Stimulated activated CD4-positive, alpha-beta T cell treated with anti-CD3 and anti-CD28 coated beads, Interleukin-15, amount 100 ng/mL, for 1 hour (primary cell): ENCODE measurements at places on chromosomes 4 and X.

DNA sequence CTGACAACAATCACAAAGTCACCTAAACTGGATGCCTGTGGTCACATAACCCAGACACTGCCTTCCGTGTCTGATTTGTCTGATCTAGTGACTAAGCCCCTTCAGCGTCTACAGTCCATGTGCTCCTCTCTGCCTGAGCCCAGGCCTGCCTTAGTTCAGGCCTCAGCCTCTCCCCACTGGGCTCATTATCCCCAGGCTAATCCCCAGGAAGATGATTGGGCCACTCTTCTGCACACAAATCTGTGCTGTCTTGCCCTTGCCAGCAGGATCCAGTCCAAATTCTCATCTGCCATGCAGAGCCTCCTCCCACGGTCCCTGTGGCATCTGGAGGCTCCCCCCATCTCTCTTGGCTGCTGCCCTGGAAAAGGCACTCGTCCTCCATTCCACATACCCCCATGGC lies 96.5 kb downstream of the SLC2A9 start:
- no peak for DNase-seq

GRCh38 chr4:146943691-146944375 lies 1.8 kb downstream of the TTC29 start:
- DNase-seq: no peak

DNA sequence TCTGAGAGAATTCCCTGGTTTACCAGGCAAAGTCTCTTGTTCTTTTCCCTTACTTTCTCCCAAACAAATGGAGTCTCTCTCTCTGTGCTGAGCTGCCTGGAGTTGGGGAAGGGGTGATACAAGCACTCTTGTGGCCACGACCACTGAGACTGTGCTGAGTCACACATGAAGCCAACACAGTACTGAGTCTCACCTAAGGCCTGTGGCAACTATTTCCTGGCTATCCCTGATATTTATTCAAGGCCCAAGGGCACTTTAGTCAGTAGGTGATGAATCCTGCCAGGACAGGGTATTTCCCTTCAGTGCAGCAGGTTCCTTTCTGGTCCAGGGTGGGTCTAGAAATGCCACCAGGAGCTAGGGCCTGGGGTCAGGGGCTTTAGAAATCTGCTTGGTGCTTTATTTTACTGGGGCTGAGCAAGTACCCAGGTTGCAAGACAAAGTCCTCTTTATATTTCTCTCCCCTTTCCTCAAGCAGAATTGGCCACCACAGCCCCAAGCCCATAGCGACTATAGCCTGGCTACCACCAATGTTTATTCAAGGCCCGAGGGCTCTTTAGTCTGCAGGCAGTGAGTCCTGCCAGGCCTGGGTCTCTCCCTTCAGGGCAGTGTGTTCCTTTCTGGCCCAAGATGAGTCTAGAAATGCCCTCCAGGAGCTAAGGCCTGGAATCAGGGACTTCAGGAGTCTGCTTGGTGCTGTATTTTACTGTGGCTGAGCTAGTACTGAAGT lies 10.5 kb downstream of the ARL13A start:
- DNase-seq: no peak

DNA sequence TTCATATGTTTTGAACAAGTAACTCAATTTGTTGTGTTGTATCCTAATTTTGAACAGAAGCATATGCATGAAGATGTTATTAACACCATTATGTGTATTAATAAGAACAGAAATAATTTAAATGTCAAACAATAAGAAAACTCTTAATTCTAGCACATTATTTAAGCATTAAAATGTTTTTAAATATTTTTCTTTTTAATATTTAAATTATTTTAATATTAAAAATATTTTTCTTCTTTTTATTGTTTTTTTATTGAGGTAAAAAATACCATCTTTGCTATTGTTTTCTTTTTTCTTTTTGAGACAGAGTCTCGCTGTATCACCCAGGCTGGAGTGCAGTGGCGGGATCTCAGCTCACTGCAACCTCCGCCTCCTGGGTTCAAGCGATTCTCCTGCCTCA lies 441.0 kb upstream of the GALNT7 start:
- DNase-seq: no peak

DNA sequence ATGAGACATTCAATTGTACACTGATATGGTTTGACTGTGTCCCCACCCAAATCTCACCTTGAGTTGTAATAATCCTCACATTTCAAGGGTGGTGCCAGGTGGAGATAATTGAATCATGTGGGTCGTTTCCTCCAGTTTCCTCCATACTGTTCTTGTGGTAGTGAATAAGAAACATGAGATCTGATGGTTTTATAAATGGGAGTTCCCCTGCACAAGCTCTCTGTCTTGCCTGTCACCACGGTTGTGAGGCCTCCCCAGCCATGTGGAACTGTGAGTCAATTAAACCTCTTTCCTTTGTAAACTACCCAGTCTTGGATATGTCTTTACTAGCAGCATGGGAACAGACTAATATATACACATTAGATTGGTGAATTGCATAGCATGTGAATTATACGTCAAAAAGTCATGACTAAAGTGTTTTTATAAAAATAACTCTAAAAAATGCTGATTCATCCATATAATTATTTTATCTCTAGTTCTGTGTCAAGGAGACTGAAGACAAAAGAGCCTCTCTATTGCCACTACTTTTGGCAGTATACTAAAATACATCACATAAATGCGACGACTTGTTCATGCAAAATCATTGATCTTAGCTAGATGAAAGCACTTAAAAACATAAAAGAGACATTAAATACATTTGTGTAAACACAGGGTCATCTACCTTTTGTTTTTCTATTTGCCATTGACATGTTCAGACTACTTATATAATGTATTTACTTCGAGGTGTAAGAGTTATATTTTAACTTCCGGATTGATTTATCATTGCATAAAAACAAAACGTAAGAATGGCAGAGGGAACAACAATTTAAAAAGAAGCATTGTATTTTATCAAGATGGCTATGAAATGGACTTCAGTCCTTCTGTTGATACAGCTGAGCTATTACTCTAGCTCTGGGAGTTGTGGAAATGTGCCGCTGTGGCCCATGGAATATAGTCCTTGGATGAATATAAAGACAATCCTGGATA lies 50.1 kb downstream of the YTHDC1 start:
- DNase-seq: no peak
